ENCODE measurements at places on chromosomes 11 and 22.

DNA sequence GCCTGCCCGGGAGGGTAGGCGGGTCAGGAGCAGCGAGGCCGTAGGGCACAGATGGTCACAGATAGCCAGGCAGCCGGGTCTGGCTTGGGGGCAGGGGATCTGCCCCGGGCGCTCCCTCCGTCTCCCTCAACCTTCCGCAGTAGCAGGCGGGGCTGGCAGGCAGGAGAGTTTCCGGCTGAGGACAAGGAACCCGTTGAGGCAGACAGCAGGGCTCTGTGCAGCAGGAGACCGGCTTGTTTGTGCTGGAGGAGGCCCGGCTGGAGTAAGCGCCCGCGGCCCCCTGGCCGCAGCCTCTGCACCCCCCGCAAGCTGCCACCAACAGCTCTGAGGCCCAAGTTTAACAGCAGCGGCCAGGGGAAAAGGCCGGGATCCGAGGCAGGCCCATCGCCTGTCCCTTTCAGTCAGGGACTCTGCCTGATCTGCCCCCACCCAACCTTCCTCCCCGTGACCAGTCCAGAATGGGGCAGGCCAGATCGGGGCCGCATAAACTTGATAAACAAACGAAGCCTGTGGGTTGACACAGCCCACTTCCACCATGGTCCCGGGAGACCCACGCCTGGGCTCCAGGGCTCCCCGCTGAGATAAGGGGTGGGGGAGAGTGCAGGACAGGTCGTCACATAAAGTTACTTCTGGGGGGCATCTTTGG is 13.6 kb downstream of the SCARF2 start:
- no peak for DNase-seq

DNA sequence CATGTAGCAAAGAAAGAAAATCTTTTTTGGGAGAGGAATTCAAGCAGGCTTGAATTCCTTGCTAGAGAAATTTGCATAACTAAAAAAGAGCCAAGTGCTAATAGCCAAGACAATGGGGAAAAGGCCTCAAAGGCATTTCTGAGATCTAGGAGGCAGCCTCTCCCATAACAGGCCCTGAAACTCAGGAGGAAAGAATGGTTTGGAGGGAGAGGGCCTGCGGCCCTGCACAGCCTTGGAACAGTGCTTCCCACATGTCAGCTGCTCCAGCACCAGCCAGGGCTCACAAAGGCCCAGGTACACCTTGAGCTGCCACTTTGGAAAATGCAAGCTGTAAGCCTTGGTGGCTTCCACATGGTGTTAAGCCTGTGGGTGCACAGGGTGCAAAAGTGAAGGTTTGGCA is 55.5 kb upstream of the TSPAN18 start:
- DNase-seq = no peak

DNA sequence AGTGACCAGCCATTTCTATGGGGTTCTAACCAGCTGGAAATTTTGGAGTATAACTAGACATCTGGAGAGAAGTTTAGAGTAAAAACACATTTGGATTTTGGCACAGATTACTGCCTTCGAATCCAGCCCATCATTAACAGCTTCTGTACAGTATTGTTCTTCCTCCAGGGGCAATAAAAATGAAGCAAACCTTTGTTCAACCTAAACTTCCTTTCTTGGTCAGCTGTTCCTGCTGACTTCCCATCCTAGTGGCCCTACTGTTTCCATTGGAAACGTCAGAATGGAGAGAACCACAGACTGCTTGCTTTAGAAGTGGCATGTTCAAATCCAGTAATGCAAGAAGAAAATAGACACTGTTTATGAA is 203.7 kb upstream of the MTMR2 start:
- peak; percentile 58 for DNase-seq

- no peak for DNase-seq
Measured at GRCh38 chr11:68349461-68350249, 37.3 kb downstream of the LRP5 start.

- no peak for DNase-seq
Measured at GRCh38 chr11:15057329-15057728, 16.1 kb upstream of the CALCB start.

DNA sequence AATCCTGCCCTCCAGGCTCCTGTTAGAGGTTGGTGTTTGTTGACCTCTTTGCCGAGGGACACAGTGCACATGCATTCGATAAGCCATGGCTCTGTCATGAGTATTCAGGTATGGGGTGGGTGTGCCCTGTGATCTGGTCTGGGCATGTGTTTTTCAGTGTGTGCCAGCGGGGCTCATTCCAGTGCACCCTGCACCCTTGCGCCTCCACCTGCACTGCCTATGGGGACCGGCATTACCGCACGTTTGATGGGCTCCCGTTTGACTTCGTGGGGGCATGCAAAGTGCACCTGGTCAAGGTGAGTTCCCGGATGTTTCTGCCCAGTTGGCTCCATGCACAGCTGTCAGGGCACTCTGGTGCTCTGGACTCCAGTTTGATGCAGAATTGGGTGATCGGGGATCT is 44.2 kb downstream of the OTOG start:
- no peak for DNase-seq

- no peak for DNase-seq
Measured at GRCh38 chr11:126838779-126839178, 161.8 kb downstream of the KIRREL3 start.

- no peak for DNase-seq
Measured at GRCh38 chr22:28408709-28409108, 270.9 kb downstream of the TTC28 start.
